Activated T-helper 1 cell treated with anti-CD3 and anti-CD28 coated beads, Interleukin-2, amount 50 U/mL, for 16 hours (primary cell): ENCODE measurements at places on chromosomes 3 and 15.

DNA sequence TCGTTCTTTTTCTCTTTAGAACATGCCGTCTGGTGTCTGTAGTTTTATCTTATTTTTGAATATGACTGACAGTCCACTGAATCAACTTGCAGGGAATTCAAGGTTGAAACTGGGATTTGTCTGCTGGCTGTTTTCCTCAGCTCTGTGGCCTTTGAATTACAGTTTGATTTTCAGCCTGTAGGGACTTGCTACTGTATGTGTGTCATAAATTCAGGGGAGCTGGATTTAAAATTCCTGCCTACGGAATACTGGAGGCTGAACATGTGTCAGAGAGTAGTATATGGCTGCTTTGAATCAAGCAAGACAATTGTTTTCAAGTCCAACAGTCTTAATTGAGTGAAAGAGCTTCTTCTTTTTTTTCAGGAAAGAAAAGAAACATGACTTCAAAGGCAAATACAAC is 33.9 kb downstream of the RARB start:
- no peak for DNase-seq

- no peak for DNase-seq
Measured at GRCh38 chr3:38837358-38837757, 21.3 kb upstream of the SCN10A start.

DNA sequence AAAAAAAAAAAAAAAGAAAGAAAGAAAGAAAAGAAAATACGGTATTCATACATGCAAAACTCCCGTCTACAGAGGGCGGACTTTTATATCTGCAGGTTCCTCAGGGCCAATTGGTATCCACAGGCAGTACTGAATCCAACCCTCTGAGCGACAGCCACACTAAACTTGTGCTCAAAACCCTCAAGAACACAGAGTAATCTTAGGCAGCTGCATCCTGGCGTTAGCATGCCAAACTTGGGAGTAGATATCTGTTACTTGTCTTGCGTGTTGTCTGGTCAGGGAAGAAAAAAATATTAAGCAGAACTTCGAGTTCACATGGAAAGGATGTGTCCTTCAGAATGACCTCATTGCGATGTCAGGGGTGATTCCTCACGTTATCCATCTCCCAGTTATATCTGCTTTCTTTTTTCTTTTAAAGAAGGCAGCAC is 12.8 kb downstream of the SNAP23 start:
- no peak for DNase-seq

GRCh38 chr15:48603922-48604321 is 41.6 kb downstream of the FBN1 start:
- DNase-seq = no peak

DNA sequence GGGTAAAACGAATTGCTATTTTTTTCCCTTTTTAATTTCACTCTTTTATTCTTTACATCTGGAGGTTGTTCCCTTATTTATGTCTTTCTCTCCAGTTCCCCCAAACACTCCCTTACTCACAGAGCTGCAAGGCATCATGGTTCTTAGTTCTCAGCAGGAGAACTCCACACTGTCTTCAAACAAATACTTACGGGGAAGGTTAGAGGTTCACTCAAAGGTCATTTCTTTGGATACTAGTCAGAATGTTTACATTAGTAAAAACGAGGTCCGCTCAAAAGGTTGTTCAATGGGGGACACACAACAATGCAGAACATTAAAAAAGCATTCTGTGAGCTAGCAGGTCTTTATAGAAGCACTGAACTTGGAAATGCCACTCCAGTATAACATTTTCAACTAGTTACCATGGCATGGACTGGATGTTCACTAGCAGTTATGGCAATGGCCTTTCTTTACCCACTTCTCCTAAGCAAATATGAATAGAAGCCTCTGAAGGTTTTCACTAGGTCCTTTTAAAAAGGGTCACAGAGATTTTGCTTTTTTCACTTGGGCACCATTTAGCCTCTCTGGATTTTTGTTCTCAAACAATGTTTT is 201.7 kb downstream of the MEIS2 start:
- DNase-seq = no peak

DNA sequence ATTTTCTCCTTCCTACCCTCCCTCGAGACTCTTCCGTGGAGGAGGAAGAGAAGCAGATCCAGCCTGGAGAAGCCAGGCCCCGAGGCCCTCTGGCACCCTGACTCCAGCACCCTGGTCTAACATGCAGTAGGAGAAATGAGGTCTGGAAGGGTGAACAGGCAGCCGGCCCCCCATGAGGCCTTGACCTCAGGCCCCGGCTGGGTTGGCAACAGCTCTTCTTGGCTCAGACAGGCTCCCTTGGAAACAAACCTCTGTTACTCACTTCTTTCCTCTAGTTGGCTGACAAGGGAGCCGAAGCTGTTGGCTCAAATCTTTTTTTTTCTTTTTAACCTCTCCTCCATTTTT is 73.4 kb downstream of the CPN2 start:
- DNase-seq = no peak

DNA sequence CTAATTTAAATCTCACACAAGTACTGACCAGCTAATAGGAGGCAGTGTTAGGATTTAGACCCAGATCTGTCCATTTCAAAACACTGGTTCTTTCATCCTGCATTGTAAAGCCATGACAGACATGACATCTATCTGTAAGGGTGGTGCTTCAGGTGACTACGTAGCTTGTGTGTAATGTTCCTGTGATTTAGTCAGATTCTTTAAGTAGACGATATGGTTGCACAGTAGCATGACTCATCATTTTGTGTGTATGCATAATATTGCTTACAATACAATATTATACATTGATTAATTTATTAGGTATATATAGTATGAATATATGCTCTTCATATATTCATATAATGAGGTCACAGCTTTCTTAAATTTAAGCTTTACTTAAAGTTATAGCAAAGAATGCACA is 628.5 kb downstream of the GRM7 start:
- DNase-seq = no peak

- DNase-seq = no peak
Measured at GRCh38 chr3:158261371-158261991, 151.6 kb downstream of the RSRC1 start.

- DNase-seq = no peak
Measured at GRCh38 chr15:96261575-96262034, 68.9 kb upstream of the NR2F2 start.

DNA sequence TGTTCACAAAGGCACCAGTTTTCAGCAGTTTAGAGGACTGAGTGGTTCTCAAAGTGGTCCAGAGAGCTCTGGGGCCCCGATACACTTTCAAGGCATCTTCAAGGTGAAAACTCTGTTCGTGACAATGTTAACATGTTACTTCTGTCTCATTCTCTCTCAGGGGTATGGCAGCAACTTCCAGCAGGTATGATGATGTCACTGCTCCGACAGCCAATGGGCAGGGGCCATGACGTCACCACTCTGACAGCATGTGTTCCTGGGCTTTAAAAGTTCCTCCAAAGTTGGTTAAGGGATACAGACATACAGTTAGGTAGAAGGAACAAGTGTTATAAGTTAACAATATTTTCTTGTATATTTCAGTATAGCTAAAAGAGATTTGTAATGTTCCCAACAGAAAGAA is 87.9 kb downstream of the KLF15 start:
- no peak for DNase-seq

GRCh38 chr3:179772297-179772696 is 119.5 kb downstream of the USP13 start:
- no peak for DNase-seq

GRCh38 chr3:48915296-48915695 is 3.3 kb upstream of the ARIH2 start:
- DNase-seq = no peak

DNA sequence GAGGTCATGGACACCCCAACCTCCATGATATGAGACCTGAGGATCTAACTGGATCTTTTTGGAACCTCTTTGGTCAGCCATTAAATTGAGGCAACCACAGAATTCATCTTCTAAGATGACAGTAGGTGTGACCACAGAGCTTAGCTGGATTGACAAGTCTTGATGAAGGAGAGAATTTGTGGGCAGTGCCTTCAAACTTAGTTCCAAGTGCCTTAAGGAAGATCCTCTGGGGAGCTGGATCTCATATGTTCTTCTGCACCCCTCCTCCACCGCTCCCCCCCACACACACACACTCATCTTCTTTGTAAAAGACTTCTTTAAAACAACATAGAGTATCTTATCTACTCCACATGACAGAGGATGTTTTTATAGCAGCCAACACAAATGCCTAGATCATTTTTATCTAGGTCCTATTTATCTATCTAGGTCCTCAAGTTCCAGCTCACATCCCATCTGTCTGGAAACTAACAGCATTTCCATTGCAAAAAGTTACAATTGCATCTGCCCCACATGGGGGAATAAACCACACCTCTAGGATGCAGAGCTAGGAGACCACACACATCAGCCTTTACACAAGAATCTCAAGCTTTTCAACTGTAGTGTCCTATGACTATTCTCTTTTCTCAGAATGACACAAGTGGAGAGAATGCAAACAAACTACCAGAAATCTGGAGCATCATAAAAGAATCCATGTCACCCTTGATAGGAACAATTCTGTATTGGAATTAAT is 37.4 kb downstream of the WWTR1 start:
- DNase-seq = no peak

DNA sequence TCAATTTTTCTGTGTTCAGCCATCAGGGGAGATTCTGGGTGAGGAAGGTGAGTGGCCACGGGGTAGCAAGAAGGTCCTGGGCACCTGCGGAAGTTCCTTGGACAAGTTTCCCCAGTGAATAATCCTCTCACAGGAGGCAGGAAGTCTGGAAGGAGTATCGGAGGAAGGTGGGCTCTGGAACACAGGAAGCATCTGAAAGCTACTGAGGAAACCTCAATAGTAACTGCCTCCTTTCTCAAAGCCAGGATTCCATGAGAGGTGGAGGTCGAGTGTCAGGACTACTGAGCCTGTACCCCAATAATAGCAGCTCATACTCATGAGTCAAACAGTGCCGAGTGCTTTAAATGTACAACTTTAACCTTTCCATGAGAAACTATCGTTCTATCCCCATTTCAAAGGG is 110.9 kb downstream of the OXNAD1 start:
- no peak for DNase-seq

- no peak for DNase-seq
Measured at GRCh38 chr3:138600100-138600745, 6.2 kb upstream of the CEP70 start.

GRCh38 chr3:64518496-64518895 is 169.3 kb downstream of the ADAMTS9 start:
- no peak for DNase-seq

GRCh38 chr3:97954228-97954827 is 17.9 kb downstream of the RIOX2 start:
- no peak for DNase-seq

DNA sequence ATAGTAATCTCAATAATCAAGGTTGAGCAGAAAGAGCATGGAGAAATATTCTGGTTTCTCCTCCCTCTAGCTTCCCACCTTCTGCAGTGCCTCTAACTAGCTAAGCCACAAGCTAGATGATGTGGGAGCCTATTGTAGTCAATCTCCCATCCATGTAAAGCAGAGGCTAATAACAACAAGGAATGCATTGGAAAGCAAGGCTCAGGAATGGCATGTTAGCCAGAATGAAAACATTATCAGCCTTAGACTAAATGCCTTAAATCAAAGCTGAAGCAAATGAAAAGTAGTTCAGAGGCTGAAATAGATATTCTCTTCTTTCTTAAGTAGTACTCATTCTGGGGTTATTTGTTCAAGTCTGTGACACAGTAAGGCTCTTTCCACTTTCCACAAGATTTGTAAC is 350.3 kb upstream of the DPPA4 start:
- no peak for DNase-seq

- no peak for DNase-seq
Measured at GRCh38 chr3:55724821-55725220, 237.7 kb upstream of the WNT5A start.

GRCh38 chr3:24043168-24043567 is 98.1 kb downstream of the NR1D2 start:
- no peak for DNase-seq

GRCh38 chr3:23219552-23219951 is 16.4 kb downstream of the UBE2E2 start:
- DNase-seq = no peak

DNA sequence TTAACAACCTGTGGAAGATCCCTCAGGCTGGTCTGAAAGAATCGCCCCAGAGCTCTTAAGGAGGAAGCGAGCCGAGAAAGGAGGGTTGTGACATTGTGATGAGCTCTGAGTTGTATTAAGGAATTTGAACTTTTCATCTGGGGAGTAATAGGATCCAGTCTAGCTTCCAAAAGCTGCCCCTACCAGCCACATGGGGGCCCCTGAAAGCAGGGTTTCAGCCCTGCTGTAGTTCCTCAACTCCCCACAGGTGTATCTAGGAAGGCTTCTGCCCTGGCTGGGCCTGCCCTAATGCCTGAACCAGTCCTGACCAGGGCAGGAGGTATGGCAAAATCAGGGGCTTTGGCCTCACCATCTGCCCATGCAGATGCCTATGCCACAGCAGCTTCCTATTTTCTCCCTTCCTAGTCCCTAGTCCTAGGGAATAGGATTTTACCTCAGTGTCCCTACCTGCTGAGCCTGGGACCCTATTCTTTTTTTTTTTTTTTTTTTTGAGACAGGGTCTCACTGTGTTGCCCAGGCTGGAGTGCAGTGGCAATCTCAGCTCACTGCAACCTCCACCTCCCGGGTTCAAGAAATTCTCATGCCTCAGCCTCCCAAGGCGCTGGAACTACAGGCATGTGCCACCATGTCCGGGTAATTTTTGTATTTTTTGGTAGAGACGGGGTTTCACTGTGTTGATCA is 5.0 kb upstream of the AP3S2 start:
- no peak for DNase-seq

GRCh38 chr3:171129827-171130226 is 103.3 kb upstream of the SLC2A2 start:
- DNase-seq = no peak
